Hippocampal formation (tissue), 2 donors: ENCODE measurements at places on chromosomes 1 and 21.

DNA sequence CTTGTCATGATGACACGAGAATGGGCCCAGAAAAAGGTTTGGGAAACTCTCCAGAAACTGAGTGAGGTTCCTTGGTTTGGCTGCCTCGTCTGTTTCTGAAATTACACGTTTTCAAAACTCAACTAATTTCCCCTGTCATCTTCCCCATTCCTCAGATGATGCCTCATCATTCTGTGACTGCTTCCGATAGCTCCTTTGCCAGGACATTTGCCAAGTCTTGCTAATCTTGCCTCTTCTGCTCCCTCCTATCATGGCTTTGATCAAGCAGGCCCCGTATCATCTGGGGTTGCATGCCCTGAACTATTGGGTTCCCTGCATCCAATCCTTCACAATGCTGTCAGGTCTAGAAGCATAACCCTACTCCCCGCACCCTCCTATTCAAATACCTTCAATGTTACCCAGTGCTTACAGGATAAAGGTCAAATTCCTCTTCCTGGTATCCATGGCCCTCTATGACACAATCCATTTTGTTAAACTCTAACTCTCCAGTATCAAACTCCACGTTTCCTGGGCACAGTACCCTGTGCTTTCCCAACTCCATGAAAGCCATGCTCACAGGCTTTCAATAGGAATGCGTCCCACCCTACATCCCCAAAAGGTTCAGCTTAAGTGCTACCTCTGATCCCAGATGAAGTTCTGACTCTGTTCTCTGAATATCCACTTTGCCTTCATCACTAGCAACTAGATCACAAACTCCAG is 22.2 kb upstream of the TMEM200B start:
- no peak for DNase-seq

DNA sequence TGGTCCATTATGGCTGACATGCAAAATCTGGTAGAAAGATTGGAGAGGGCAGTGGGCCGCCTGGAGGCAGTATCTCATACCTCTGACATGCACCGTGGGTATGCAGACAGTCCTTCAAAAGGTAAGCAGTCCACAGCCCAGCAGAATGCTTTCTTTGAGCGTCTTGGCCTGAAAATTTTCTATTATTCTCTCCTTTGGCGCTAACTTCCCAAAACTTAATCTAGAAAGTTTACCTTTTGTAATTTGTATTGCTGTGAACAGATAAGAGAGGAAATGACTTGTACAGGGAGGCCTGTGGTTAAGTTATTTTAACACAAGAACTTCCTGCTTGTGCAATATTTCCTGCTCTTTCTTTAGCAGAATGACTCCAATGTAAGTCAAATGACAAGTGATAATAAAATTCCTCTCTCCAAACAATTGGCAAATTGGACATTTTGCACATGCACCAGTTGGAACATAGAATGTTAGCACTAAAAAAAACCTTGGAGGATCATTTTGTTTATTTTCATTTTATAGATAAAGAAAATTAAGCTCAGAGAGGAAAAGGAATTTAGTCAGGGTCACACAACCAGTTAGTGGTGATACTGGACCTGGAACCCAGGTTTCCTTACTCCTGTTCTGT is 18.9 kb downstream of the CAP1 start:
- DNase-seq: no peak

- no peak for DNase-seq
Measured at GRCh38 chr21:42513151-42513984, at the start of gene SLC37A1. TSS of gene SLC37A1 (plus strand) at chr21:42513852. CDS start at chr21:42518455, 4,603 bp downstream.

- no peak for DNase-seq
Measured at GRCh38 chr1:236663934-236664333, 22.4 kb upstream of the ACTN2 start.

DNA sequence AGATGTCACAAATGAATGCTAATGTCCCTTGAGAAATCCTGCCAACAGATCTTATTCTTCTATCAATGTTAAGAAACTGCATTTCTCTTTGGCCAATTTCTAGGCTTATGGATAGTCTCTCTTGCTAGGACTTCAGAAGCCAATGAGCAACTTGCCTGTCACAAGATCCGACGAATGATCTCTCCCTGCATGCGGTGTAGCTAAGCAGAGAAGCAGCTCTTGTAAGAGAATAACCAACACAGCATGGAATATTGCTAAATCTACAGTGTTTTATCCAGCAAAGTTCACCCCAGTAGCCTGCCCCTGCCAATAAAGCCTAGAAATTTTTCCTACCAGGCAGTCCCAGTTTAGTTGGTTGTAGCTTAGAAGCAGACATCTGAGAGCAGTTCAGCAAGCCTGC is 2.1 kb upstream of the SLC44A5 start:
- no peak for DNase-seq

GRCh38 chr1:115121793-115122192 is 32.5 kb upstream of the TSPAN2 start:
- no peak for DNase-seq

DNA sequence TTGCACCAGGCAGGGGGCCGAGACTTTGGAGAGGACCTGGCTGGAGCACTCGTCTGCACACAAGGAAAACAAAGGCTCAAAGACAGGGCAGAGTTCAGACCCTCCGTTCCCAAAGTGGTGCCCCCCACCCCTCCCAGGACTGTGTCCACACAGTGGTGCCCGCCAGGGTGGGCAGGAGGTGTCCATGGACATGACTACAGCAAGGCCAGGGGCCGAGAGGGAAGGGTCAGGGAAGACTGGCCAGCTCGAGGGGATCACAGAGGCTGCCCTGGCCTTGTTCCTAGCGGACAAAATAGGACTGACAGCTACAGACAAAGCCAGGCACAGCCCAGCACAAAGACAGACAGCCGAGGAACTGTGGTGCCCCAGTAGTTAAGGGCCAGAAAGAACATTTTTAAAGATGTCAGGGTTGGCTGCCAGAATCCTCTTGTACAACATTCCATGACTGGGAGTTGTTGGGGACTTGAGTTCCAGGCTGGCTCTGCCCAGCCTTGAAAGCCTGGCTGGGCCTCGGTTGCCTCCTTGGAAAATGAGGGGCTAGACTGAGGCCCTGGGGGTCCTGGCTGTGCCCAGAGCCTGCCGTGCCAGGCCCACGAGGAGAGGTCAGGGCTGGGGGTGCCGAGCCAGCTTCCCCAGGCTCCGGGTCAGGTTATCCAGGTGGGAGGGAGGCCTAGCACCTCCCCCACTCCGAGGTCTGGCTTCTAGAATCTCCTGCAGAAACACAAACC is 63.7 kb downstream of the SLX9 start:
- peak; percentile 1 for DNase-seq

DNA sequence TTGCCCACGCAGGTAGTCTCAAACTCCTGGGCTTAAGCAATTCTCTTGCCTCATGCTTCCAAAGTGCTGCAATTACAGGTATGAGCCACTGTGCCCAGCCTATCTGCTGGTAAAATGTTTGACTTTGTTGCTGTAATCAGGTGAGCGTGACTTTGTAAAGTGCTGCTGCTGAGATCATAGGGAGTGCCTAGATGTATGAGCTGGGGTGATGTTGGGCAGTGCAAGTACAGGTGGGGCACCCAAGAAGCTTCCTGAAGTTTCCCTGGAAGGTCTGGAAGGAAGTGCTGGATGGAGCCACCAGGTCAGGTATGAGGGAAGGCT is 43.1 kb downstream of the KIF21B start:
- no peak for DNase-seq

DNA sequence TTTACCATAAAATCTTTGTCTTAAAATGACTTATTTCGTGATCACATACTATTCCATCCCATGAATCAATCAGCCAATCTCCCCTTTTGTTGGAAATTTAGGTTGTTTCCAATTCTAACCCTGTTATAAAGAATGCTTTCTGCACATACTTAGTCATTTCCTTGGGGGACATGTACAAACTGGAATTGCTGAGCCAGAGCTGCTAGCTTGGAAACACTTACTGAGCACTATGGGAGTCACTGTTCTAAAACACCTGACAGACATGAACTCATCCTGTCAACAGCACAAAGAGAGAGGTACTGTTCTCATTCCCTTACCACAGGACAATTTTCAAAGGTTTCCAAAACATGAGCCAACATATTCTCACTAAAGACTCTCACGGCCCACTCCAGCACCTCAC is 32.1 kb downstream of the AK2 start:
- no peak for DNase-seq

DNA sequence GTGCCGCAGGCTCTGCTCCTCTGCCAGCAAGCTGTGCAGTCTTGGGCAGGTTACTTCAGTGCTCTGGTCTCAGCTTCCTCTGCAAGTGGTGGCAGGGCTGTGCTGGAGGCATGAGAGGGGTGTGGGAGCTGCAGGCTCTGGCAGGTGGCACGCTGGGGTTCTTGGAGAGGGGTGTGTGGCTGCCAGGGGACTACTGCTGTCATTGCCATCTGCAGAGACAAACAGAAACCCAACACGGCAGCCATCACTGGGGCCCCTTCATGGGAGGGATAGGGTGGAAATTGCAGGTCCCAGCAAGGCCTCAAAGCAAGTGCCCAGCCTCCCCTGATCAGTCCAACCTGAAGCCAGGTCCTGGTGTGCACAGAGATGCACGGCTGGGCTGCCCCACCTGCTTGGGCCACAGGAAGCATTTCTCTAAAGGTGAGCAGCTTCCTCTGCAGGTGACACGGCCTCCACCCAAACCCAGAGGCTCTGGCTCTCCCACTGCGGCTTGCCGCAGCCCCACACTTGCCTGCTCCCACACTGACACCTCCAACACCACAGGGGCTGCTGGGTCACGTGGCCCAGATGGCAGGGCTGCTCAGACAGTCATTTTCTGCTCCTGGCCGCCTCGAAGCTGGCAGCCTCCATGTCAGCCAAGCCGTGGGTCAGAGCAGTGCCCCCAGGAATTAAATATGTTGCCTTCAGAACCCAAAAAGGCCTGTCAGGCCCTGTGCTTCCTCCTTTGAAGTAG is 4.1 kb upstream of the COL6A2 start:
- no peak for DNase-seq

DNA sequence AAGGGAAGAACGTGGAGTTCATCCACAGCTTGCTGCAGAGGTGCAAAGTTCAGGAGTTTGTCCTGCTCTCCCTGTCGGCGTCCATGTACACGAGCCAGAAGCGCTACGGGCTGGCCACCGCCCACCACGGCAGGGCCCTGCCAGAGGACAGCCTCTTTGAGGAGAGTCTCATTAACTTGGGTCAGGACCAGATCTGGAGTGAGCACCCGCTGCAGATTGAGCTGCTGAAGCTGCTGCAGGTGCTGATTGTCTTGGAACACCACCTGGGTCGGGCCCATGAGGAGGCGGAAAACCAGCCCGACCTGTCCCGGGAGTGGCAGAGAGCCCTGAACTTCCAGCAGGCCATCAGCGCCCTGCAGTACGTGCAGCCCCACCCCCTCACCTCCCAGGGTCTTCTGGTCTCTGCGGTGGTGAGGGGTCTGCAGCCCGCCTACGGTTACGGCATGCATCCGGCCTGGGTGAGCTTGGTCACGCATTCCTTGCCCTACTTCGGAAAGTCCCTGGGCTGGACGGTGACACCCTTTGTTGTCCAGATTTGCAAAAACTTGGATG is 73.8 kb upstream of the MORC3 start:
- no peak for DNase-seq

- no peak for DNase-seq
Measured at GRCh38 chr1:209157546-209158249, 425.8 kb upstream of the CAMK1G start.

DNA sequence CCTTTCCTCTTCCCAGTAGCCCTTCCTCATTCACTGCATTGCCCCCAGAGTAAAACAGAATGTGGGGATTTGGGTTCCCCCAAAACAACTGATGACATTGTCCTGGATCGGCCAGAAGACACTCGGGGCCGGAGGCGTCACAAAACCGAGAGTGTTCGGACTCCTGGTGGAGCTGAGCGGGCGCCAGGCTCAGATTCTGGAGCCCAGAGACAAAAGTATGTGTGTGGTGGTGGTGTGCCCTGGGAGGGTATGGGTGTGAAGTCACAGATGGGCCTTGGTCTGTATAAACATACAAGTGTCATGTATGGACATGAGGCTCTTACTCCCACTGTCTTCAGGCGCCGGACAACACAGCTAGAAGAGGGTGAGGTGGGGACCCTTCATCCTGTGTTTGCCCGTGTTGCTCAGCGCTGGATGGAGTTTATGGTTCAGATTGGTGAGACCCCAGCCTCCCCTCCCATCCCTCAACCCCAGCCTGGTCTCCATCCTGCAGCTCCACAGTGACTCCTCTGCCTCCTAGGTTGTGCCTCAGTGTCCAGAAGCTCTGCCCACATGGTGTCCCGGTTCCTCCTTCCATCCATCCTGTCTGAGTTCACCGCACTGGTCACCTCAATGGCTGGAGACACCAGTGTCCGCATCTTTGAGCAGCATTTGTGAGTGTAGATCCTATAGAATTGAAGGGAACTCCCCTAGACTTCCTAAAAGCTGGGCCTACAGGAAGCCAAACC is 12.4 kb downstream of the HYI start:
- DNase-seq: no peak

GRCh38 chr1:43227143-43227764 is 42.5 kb upstream of the TMEM125 start:
- peak; percentile 74 for DNase-seq

DNA sequence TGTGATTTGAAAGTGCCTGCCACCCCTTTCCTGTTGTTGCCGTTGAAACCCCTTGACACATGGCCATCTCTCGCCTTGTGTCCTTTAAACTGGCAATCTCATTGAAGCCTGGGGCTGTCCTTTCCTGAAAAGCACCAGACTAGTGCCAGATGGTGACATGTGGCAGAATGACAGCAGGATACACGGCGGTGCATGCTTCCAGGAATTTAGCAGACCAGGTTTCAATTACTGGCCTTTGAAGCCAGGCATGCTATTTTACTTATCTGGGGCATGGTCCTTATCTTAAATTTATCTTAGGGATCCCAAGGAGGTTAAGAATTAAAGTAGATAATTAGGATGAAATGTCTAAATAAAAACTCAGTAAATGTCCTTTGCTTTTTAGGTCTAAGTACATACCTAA is 15.2 kb downstream of the PLPPR4 start:
- no peak for DNase-seq

GRCh38 chr1:168628807-168629206 is 52.4 kb downstream of the XCL1 start:
- no peak for DNase-seq

DNA sequence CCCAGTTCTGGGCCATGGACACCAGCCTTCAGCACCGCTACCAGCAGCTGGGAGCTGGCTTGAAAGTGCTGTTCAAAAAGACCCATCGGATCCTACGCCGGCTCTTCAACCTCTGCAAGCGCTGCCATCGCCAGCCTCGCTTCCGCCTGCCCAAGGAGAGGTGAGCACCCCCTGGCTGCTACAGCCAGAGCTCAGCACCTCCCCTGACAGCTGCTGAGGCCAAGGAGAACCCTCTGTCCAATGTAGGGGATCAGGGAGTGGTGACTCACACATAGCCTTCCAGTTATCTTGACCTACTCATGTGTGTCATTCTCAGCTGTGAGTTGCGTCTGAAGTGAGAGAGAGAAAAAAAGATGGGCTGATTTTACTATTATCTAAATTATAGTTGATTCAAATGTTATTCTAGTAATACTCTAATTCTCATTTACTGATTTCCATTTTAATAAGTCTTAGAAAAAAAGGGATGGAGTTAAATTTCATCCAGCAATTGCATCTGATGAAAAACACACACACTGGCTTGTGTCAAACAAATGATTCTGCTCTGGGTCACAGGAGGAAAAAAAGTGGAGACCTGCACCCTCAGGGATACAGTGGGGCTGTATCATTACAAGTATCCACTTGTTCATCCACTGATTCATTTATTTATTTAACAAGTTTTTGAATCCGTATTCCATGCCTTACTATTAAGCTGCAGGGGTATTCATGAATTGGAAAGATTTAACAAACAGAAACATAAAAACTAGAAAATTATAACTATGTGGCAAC is 108.0 kb downstream of the BRINP2 start:
- DNase-seq: no peak

- DNase-seq: no peak
Measured at GRCh38 chr1:157113631-157114030, 14.0 kb upstream of the ETV3L start.
